GM03348 (cell line): ENCODE measurements at places on chromosomes 7 and 10.
A peak's percentile ranks its signal among the peaks of the same experiment; 100 is the strongest.

GRCh38 chr10:110746969-110747608 is 103.0 kb downstream of the RBM20 start:
- DNase-seq = no peak

DNA sequence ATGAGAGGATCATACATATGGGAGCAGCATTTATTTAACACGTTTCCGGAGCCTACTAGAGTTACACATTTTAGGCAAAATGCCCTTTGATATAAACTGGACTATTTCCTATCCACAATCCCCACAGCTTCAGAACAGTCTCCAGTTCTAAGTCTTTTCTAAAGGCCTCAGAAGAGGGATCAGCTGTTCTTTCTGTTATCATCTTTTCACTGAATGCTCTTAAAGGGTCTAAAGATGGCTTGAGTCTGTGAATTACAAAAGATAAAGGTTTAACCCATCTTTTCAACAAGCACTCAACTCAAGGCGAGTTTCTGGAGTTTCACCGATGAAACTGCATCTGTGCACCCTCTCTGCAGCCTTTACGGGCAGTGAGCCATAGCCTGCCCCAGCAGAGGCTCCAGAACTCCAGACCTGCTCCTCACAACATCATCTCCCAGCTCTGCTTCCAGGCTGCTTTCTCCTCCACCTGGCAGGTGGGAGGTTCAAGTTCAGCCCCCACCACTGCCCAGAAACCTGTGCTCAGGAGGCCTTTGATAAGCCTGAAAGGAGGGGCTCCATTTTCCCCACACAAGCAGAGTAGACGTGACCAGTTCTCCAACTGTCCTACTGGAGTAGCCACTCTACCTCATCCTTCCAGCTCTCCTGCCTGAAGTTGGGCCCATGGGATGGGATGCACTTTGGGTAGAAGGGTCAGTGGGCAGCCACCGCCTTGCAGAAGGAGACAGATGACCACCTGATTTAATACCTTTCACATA is 53.4 kb downstream of the HSPA12A start:
- DNase-seq = no peak

DNA sequence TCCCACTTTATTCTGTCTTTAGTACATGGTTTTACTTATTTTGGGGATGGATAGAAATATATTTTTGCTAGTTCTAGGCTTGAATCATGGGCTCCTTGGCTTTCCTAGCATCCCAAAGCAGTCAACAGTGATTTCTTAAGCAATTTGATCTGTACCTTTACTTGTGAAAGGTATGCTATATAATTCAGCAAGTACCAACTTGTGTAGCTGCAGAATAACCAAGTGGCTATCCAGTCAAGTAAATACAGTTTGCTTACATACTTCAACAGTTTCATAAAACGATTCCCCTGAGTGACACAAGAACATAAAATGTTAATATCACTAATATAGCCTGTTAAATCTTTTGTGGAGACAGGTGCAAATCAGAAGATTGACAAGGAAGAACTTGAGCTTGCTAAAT is 67.2 kb downstream of the PODXL start:
- DNase-seq = no peak

DNA sequence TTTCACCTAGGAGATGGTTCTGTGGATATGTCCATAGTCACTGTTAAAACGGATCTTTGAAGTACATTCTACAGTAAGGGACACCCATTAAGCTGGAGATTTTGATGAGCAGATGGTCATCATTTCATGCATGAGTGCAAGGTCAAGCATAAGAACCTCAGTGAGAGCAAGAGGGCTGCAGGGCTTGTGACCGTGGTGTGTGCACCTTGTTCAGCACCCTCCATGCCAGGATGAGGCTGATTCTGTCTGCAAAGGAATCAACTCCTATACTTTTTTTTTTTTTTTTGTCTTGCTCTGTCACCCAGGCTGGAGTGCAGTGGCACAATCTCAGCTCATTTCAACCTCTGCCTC is 17.6 kb downstream of the PDSS1 start:
- DNase-seq = no peak

DNA sequence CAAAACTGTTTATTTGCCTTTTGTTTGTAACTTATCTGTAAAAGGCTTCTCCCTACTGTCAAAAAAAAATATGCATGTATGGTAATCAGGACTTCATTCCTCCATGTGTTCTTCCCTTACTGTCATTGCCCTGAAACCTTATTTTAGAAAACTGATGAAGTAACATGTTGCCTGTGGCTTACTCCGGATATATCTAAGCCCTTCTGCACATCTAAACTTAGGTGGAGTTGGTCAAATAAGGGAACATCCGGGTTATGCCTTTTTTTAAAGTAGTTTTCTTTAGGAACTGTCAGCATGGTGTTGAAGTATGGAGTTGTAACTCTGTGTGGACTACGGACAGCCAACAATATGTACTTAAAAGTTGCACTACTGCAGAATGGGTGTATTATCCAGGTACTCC is 6.2 kb downstream of the SAR1A start:
- no peak for DNase-seq

- no peak for DNase-seq
Measured at GRCh38 chr10:64286533-64286932, 765.3 kb downstream of the REEP3 start.

- peak; percentile 47 for DNase-seq
Measured at GRCh38 chr10:110912374-110912773, 6.6 kb downstream of the BBIP1 start.

- DNase-seq = no peak
Measured at GRCh38 chr7:137989094-137989493, 12.8 kb downstream of the CREB3L2 start.

GRCh38 chr10:80528185-80528700 is 9.5 kb upstream of the SH2D4B start:
- no peak for DNase-seq

DNA sequence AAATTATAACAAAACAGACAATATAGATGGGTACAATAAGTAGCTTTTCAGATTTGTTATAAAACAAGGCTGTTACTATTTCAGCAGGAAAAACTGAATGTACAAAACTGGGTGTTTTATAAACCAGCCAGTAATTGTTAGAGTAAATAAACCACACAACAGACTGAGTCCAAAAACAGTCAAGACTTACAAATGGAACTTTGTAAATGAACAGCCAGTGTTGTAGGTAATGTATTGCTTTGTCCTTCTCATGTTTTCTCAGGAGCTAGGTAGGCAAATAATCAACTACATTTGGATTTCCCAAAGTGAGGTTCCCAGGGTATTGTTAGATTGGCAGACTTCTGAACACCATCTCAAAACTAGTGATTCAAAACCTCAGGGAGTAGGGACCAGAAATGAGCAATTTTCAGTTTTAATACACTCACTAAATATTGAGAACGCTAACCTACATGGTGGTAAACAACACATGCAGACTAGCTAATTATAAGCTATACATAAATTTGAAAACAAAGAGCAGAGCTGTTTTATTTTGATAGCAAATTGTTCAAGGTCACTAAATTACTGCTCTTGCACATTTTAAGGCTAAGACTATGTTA is 36.2 kb downstream of the HERPUD2 start:
- DNase-seq = no peak

DNA sequence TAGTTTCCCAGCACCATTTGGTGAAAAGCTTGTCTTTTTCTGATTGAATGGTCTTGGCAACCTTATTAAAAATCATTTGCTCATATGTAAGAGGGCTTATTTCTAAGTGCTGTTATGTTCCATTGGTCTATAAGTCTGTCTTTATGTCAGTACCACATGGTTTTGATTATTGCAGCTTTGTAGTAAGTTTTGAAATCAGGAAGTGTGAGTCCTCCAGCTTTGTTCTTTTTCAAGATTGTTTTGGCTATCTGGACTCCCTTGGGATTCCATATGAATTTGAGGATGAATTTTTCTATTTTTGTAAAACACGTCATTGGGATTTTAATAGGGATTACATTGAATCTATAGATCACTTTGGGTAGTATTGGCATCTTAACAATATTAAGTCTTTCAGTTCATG is 5.4 kb downstream of the KIF11 start:
- DNase-seq = no peak

- DNase-seq = no peak
Measured at GRCh38 chr10:48599830-48600134, 5.1 kb downstream of the ARHGAP22 start.

- DNase-seq = no peak
Measured at GRCh38 chr7:15937571-15937970, 251.1 kb upstream of the MEOX2 start.
